ENCODE measurements at places on chromosomes 16 and 17. TPM values are rescaled to one million over a fixed set of nuclear protein-coding genes. Genes with fewer than 3 reads are reported as not detected.

EVI2B gene
- total RNA-seq, result not detected

KRT28 gene
- not detected for total RNA-seq

SGSH gene
- total RNA-seq, result 13.3 TPM

DNAI2 gene
- not detected for total RNA-seq

ANKRD40CL gene
- not detected for total RNA-seq

UMOD gene
- not detected for total RNA-seq

AXIN1 gene
- total RNA-seq, result 36.6 TPM

RNF167 gene
- total RNA-seq, result 100 TPM

FBXW10 gene
- total RNA-seq, result 1.8 TPM

C17orf113 gene
- total RNA-seq, result 0.40 TPM

NAA60 gene
- total RNA-seq, result 52.8 TPM

ABCA9 gene
- not detected for total RNA-seq

CACNG3 gene
- total RNA-seq, result not detected

MYO15A gene
- 0.31 TPM for total RNA-seq

KCNJ18 gene
- total RNA-seq, result not detected

PRR15L gene
- total RNA-seq, result 1.6 TPM

SLFN12L gene
- not detected for total RNA-seq

All from A549 treated with ZK216348 at 1 μM for 4 hours (cell line).